ENCODE measurements at places on chromosomes 2 and 18.

DNA sequence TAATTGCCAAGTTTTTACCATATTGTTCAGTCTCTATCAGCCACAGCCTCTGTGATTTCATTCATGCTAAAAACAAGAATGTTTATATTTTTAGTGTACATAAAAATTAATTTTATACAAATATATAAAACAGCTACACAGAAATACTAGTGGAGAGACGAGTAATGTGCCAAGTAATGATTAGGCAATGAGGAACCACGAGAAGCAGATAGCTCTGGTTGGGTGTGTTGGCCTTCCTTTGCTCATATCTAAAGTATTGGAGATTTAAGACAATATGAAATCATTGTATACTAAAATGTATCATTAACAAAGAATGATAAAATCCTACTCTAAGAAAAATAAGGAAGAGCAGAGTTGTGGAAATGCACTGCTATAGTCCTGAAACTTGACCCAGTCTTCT is 326.7 kb downstream of the AGAP1 start:
- DNase-seq, result no peak

DNA sequence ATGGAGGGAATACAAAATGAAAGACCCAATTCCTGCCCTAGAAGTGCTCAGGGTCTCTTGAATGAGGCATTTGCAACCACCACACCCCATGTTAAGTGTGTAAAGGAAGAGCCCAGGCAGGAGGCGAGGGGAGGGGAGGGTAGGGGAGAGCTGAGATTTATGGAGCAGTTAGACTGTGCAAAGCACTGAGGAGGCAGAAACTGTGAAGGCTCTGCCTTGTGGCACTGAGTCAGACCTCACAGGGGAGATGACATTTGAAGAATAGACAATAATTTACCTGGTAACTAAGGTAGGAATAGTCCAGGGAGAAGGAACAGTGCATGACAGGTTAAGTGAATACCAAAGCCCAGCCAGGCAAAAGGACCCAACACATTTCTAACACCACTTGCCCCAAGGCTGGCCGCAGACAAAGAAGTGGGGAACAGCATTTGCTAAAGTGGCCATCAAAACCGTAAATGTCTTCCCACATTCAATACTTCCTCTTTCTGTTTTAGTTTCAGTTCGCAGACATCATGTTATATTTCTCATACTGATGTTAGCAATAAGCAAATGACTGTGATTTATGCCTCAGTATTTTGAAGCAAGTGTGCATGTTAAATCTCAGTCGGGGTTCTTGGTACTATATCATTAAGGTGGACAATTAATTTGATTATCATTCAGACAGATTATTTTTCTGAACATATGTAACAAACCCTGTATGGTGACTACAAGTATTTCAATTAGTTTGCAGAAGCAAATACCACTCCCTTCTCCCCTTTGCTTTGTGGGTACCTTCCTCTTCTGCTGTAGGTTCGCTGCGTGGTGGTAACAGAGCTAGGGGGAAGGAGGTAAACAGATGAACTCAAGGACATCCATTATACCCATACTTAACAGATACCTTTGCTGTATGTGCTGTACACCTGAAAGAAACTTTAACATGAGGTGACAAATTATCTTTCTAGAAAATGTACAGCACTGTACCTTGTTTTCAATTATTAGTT is 27.5 kb downstream of the CDH20 start:
- DNase-seq, result no peak

GRCh38 chr2:239133945-239134570 is 266.8 kb downstream of the HDAC4 start:
- DNase-seq, result no peak

GRCh38 chr2:54897420-54898310 is 152.6 kb downstream of the RTN4 start:
- no peak for DNase-seq

GRCh38 chr2:32074134-32074506 is 10.8 kb downstream of the SPAST start:
- DNase-seq, result no peak

DNA sequence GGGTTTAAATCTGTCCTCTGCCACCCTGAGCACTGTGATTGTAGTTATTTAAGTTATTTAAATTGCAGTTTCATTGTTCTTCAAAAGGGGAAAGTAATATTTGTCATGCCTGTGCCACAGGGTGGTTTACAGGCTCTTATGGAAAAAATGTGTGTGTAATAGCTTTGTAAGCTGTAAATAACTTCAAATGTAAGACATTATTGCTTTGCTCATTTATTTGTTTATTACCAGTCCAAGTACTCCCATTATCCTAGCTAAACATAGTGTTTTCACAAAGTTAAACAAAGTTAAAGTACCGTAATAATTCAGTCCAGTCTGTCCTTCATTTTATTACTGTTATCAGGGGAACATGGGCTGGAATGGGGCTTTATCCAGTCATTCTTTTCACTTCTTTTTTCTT is 43.4 kb upstream of the IGFBP2 start:
- no peak for DNase-seq

- DNase-seq, result no peak
Measured at GRCh38 chr2:222232372-222232771, 66.4 kb downstream of the PAX3 start.

DNA sequence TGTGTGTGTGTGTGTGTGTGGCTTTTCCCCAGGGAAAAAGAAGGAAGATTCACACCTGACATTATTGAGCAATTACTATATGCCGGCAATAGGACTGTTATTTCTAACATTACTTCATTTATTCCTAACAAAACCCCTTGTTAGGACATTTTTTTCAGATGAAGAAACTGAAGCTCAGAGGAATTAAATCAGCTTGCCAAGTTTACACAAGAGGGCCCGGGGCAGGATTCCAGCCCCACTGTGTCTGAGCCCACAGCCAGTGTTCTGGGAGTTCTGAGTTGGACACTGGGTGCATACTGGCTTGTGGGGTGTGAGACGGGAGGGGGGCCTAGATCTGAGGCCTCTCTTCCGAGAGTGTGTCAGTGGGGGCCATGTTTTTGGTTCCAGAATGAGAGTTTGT is 9.9 kb downstream of the TOGARAM2 start:
- no peak for DNase-seq

GRCh38 chr2:190970160-190970559 is 43.8 kb downstream of the STAT1 start:
- DNase-seq, result no peak

GRCh38 chr2:196742685-196743084 is 56.8 kb downstream of the GTF3C3 start:
- no peak for DNase-seq

GRCh38 chr2:111032721-111033429 is 87.8 kb upstream of the BCL2L11 start:
- DNase-seq, result peak; percentile 96

GRCh38 chr18:74303936-74304335 is 11.7 kb upstream of the C18orf63 start:
- DNase-seq, result no peak

DNA sequence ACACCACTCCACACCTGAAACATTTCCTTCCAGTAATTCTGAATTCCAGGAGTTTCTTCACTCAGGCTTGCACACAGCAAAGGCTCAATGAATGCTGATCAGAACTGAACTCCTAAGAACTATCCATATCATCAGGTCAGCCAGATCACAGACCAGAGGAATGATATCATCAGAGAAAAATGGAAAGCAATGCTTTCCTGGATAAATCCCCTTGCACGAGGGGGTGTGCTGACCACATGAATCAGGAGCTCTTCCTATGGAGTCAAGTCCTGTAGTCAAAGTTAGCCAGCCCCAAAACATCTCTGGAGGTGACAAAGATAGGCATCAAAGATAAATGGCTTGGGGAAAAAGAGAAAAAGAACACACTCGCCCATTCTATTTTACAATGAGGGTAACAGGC is 83.8 kb upstream of the ACVR2A start:
- DNase-seq, result no peak

GRCh38 chr2:95056044-95056443 is 30.5 kb downstream of the MAL start:
- no peak for DNase-seq

DNA sequence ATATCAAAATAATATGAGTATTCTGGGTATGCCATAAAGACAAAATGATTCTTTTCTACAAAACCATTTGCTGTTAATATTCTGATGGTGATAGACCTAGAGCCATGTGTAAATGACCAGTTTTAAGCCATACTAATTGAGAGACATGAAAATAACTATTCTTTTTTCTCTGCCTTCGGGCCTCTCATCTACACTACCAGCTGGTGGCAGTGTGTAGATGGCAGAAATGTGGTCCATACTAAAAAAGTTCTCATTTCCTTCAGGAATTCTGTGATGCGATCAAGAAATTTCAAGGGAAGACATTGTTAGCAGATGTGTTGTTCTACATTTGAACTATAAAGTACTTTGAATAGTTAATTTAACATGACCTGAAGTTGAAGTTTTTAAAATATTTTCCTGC is 485.2 kb downstream of the TRIB2 start:
- no peak for DNase-seq

DNA sequence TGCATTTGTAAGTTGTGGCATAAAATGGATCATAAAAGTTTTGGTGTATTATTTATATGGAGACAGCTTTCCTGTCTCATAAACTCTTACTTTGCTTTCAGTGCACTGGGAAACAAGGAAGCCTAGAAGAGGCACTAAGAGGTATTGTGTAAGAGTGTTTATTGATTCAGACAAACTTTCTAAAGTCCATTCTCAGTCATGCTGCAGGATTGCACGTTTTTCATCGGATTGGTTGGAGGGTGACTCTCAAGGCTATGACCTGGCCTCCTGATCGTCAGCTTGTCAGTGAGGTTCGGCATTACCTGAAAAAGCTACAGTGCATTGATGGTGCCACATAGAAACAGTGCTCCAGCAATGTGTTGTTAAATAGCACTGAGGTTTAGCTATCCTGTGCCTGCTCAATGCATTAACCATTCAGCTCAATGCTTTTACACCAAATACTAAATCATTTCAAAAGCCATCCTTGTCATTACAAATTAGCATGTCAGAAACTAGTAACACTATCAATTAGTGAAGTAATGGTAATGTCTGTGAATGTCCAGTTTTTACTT is 545.5 kb downstream of the CBLN2 start:
- no peak for DNase-seq

DNA sequence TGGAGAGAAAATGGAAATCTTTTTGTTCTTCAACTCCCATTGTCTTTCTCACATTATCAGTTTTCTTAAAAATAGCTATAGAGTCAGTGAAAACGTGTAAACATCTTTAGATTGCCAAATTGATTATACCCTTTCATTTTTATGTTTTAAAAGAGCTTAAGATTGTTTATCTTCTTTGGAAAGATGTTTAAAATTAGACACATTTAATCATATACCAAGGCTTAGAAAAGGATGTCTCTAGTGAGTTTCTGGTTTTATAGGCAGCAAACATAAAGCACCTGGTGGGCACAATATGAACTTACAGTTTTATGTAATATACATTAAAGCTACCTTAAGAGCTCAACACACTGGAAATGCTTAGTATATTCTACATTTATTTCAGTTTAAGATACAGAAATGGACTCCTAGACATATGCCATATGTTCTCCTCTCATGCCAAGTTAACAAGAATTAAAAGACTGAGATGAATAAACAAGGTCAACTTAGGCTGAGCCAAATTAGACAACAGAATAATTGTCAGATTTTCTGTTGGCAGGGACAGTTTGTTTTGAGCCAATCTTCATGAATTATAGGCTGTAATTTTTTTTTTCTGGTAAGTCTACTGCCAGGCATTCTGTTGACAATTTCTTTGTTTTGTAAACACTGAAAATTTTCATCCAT is 112.7 kb downstream of the OTX1 start:
- no peak for DNase-seq

GRCh38 chr2:217327953-217328621 is 468.2 kb upstream of the TNP1 start:
- DNase-seq, result no peak

GRCh38 chr2:109346601-109347228 is 217.7 kb downstream of the SH3RF3 start:
- no peak for DNase-seq

GRCh38 chr2:105824446-105824845 is 79.7 kb downstream of the NCK2 start:
- no peak for DNase-seq

- DNase-seq, result no peak
Measured at GRCh38 chr2:134379722-134380121, 125.8 kb downstream of the MGAT5 start.

DNA sequence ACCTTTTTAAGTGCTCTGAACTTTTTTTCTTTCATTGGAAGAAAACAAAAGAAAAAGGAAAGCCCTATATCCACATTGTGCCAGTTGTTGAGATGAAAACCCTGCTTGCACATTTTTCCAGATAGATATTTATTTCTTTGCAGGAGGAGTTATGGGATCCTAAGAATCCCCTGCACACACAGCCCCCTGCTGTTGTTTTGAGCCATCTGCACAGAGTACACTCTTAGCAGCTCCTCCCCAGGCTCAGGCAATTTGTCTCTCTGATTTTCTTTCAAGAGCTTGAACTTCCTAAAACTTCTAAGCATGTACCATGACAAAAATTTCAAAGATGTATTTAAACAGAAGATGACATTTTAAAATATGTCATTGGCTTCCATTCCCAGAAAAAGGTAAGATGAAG is 436.9 kb downstream of the METTL4 start:
- DNase-seq, result no peak

DNA sequence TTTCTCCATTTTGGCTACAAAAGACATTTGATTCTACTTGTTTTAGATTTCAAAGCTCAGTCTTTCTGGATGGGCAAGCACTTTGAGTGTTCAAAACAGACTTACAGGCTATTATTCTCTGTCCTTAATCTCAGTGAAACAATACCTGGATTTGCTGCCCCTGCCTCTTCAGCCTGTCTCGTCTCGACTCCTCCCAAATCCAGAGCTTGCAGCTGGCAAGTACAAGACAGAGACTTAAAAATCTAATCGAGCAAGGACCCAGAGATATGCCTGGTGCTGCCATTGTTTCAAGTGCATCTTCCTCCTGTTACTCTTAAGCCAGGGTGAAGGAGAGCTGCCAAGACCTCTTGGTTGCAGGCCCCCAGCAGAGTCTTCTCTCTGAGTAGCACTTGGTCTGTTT is 59.2 kb downstream of the LRRC30 start:
- DNase-seq, result no peak

DNA sequence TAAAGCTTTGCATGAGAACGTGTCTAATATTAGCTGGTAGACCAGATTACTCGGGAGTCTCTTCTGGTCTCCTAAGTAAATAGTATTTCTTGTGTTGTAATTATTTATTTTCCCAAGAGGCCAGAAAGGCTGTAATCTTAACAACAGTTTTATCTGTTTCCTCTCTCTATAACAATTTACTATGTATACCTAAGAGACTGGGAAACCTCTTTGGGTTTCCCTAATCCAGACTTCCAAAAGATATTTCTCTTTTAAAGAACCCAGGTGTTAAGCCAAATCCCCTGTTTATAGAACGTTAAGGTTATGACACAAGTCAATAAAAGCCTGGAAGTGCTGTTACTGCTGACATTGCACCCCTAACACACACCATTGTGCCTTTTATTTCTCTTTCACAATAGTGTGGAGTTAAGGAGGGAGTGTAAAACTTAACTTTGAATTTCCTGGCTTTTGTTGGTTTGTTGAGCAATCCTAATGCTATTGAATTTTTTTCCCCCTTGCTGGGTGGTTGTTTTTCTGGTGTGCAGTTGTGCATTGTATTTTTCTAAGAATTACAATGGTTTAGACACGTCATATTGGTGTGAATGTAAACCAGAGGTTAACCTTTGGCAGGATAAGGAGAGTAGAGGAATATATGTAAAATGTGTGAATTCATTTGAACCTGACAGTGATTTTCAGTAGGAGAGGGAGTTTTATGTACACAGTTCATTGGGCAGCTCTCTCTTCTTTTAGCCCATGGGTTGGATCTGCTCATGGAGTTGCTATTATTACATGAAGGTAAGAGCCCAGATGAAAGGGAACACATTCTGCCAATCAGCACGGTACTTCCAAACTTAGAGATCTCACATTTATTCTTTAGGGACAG is 192.8 kb downstream of the MTX2 start:
- no peak for DNase-seq

GRCh38 chr2:121187351-121187981 is 97.5 kb downstream of the TFCP2L1 start:
- DNase-seq, result no peak

Data from SW480 (cell line).